SJSA1 (cell line): ENCODE measurements at places on chromosomes 2 and 18.

DNA sequence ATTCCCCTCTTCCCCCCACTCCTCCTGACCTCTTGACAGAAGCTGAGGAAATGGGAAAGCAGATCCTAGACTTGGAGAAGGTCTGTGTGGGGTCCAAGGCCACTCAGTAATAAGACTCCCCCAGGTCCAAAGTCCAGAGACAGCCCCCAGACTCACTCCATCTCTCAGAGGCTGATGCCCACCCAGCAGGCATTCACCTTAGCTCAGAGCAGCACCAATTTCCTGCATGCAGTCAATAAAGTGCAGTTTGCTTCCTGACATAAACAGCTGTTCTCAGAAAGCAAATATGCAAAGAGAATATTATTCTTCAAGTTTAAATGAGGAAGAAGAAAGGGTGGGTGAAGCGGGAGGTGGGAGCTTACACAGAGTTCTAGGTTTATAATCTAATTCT is 84.1 kb upstream of the RTN4 start:
- no peak for DNase-seq

- DNase-seq: no peak
These were observed 37.4 kb downstream of the SMAD2 start for GRCh38 chr18:47893047-47893446.

- no peak for DNase-seq
These were observed 4.2 kb upstream of the MYO7B start for GRCh38 chr2:127531221-127531648.

DNA sequence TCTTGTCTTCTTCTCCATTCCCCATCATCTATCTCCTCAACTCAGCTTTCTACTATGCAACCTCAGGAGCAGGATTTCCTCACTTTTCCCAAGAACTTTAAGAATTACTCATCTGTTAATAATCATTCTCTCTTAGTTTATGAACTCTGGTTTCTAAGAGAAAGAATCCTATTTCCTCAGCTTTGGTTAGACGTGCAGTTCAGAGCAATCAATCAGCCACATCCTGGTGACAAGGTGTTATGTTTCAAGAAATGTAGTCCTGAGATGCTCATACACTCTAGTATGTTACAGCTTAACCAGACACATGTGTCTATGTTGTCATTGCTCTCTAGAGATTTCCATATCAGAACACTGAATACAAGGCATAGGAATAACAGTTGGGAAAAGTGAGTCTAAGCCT is 277.9 kb downstream of the MBD2 start:
- DNase-seq: no peak

- no peak for DNase-seq
These were observed 22.6 kb upstream of the PELI1 start for GRCh38 chr2:64166637-64167420.

GRCh38 chr2:227339098-227339599 is 14.1 kb downstream of the MFF start:
- no peak for DNase-seq

DNA sequence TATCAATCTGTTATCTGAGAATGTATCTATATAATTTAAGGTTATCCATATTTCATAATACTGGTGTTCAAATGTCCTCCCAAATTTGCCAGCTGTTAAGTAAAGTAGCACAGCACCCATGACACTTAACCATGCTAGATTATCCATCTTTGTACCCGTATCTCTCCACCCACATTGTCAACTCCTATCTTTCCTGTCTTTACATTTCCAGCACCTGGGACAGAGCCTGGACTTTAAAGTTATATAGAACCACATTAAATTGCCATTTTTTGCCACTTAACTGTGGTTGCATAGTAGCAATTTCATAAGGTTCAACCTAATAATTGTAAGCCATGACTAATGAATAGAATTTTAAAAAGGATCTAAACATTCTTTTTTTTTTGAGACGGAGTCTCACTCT is 226.7 kb downstream of the NCKAP5 start:
- DNase-seq: no peak

GRCh38 chr2:129396980-129397599 is 582.4 kb upstream of the RAB6C start:
- no peak for DNase-seq

- no peak for DNase-seq
These were observed 126.1 kb downstream of the ZNF516 start for GRCh38 chr18:76368976-76369375.

GRCh38 chr2:45885171-45885621 is 233.7 kb downstream of the PRKCE start:
- no peak for DNase-seq

DNA sequence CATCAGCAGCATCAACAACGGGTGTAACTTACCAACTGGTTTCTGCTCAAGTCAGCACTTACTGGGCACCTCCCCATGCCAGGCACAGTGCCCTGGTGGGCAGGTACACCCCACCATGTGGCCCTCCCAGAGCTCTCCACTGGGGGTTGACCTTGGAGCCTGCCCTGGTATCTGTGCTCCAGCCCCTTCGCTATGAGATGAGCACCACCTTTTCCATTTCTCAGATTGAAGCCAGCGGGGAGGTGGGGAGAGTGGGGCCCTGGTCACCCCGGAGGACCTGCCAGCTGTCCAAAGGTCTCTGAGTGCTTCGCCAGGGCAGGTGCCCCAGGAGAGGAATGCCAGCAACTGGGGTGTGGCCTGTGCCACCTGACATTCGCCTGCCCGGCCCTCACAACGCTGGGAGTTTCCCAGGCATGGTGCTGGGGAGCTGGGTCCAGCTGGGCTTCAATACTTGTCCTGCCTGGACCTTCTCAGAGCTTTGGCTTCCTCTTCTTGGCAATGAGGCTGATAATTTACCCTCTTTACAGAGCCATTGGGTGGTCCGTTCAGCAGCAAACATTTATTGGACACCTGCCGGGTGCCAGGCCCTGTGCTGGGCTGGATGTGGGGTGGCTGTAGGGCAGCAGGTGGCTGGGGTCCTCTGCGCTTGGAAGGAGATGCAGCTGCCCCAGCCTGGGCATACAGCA is 5.9 kb upstream of the ZAP70 start:
- DNase-seq: no peak
